ENCODE measurements at places on chromosomes 1 and 21.

DNA sequence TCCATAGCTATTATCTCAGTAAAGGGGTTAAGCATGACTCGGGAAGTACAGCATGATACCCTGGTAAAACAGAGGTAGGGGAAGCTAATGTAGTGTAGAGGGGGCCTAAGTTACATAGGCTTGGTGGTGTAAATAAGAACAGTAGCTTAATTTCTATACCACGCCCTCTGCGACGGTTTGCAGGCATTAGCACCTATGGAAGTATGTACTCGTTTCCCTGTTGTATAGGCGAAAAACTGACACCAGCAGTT is 470 bp upstream of the NAXE start:
- DNase-seq: no peak

DNA sequence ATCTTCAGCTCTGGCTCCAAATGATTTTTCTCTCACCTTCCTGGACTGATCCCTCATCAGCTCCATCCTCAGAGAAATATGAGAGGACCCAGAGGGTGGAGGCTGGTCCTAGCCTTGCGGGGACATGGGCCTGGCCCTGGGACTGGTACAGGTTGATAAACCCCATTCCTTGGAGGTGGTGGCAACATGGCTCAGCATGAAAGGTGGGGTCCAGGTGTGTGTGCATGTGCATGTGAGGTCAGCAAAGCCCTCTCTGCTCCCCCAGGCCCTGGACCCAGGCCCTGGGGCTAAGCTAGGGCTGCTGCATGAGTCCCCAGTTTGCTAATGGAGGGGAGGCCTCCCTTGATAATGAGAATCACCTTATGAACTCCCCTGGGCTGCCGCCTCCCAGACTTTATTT is 363.1 kb downstream of the MATN1 start:
- no peak for DNase-seq

- DNase-seq: peak; percentile 67
Measured at GRCh38 chr1:12453400-12454343, 164.3 kb downstream of the DHRS3 start.

GRCh38 chr1:100087396-100087795 is 45.3 kb downstream of the SASS6 start:
- DNase-seq: no peak

DNA sequence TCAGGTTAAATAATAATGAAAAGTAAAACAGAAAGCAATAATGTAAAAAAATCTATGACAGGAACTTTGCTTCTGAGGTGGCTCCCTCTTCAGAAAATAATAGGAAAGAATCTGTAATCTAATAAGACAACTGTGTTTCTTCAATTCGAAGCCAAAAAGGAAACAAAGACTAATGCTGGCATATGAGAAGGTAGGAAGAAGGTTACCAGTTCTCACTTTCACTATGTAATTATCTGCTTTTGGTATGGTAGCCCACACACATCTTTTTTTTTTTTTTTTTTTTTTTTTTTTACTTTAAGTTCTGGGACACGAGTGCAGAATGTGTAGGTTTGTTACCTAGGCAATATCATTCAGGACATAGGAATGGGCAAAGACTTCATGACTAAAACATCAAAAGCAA is 47.1 kb downstream of the COP1 start:
- no peak for DNase-seq

GRCh38 chr1:218817071-218817470 is 356.6 kb upstream of the LYPLAL1 start:
- no peak for DNase-seq

DNA sequence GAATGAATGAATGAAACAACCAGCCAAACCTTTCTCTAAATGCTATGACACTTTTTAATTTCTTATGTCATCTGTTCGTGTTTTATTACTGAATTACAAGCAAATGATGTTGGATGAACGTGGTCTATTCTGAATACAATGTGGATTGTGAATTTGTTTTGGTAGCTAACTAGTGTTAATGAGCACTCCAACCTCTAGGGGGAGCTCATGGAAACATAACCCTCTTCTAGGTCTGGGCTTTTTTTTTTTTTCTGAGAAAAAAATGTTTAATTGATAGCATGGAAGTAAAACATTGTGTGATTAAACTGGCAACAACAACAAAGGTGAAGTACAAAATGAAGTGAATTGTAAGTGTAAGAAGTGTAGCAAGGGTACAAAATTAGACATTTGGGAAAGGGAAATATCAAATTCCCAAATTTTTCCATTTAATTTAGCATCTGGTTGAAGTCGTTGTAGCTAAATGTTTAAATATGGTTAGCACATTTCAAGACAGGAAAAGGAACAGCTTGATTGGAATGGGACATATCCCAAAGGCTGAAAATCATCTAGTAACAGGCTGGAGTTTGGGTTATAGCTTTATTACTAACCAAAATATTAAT is 42.6 kb upstream of the PTGS2 start:
- peak; percentile 73 for DNase-seq
